ENCODE measurements at places on chromosomes 12 and 14.

GRCh38 chr12:93279565-93280412 is 97.9 kb upstream of the NUDT4 start:
- no peak for DNase-seq

DNA sequence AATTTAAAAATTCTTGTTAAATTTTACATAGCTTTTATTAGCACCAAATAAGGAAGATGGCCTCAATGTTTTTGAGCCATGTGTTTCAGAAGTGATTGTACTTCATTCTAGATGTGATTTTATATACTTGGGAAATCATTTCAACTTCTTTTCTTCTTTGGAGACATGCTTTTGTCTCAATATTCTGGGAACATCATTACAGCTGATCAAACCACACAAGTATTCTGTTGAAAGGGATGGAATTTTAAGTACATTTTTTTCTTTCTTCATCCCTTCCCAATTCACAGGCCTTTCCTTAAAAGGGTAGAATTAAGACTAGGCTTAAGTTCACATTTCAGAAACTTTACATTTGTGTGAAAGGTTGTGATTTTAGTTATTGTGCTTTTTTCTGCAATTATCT is 66.4 kb downstream of the PAPOLA start:
- no peak for DNase-seq

DNA sequence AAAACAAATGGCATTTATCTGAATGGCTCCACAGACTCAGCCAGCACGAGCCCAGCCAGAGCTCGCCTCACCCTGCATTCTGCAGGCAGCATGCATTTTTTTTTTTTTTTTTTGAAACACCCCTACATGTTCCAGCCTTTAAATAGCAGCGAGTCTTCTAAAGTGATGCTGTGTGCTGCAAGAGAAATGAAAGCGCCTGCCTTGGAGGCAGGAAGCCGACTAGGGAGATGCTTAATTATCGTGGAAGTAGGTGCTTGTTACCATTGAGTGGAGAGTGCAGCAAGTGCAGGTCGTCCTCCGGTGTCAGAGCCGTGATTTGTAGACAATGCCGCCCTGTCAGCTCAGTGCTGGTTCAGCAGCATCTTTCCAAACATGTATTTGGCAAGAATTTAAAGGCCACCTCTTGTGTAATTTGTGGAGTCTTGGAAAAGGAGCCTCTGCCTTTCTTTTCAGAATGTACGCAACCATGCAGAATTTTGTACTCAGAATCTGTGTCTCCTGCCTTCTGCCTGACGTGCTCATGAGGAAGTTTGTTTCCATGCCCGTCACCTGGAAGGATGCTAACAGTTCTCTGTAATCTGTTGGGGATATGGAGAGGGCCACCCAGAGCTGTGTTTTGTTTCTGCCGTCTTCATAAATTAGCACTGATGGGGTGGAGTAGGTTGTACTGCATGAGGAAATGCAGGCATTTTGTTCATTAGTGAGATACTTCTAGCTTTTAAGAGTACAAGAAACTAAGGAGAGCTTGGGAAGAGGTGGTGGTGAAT is 345.9 kb upstream of the RGS6 start:
- no peak for DNase-seq

GRCh38 chr14:69996216-69996615 is 117.0 kb downstream of the SMOC1 start:
- DNase-seq: no peak

DNA sequence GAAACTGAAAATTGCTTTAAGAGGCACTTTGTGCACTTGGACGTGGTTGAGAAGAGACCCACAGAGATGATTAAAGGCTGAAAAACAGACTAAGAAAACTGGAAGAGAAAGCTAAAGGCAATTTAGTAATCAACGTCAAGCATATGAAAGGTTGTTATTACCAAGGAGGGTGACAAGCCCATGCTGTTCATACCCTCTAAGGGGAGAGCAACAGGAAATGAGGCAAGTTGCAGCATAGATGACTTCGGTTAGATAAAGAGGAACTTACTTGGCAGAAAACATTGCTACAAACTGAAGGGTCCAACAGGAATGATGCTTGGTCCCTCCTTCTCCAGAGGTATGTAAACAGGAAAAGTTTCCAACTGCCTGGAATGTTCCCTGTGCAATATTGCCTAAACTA is 107.8 kb downstream of the DUSP6 start:
- no peak for DNase-seq

- DNase-seq: no peak
Observed at GRCh38 chr12:124273630-124274029, 21.3 kb upstream of the RFLNA start.

GRCh38 chr12:71475280-71475679 is 35.7 kb downstream of the LGR5 start:
- no peak for DNase-seq

GRCh38 chr12:78191611-78192010 is 360.9 kb downstream of the NAV3 start:
- DNase-seq: no peak
